ENCODE measurements at places on chromosomes 11 and 22.

- no peak for DNase-seq
Measured at GRCh38 chr11:100863080-100863581, 176.0 kb downstream of the ARHGAP42 start.

- no peak for DNase-seq
Measured at GRCh38 chr11:70242885-70243284, 27.6 kb upstream of the PPFIA1 start.

DNA sequence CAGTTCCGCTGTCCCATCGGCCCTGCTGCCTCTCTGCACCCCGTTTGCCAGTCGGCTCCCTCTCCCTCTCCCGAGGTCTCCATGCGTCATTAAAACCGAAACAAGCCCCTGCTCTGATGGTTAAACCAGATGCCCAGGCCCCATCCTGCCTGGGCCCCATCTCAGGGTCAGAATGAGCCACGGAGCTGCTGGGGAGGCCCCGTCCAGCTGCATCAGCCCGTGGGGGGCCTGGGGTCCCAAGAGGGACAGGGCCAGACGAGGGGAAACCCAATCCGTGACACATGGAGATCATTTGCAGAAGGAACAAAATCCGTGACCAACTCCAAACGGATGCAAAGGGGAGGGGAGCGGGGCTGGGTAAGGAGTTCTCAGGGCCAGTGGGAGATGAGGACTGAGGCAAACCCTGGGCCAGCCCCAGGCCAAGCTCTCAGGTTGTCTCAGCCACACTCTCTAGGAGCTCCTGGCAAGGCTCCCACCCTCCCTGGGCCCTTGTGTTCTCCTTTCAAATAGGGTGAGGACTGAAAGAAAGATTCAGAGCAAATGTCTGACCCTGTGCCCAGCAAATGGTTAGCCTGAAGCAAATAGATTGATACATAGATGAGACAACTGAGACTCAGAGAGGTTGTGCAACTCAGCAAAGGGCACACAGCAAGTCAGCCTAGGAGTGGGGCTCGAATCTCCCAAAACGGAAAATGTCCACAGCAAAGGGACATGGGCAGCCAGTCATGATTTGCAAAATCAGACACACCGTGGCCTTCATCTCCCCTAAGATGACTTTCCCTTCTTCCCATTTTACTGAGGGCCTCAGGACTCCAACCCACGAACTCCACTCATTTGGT is 162.1 kb downstream of the MN1 start:
- no peak for DNase-seq

- DNase-seq, result no peak
Measured at GRCh38 chr11:69116671-69117070, 39.1 kb upstream of the SMIM38 start.

- DNase-seq, result no peak
Measured at GRCh38 chr11:96049426-96049825, 125.5 kb upstream of the MTMR2 start.

- no peak for DNase-seq
Measured at GRCh38 chr11:74520316-74520715, 26.8 kb upstream of the LIPT2 start.

GRCh38 chr11:63874511-63874910 is 35.6 kb downstream of the MARK2 start:
- no peak for DNase-seq
